Muscle of back (tissue), 13 donors: ENCODE measurements at places on chromosomes 7 and 10. TPM values are rescaled to one million over a fixed set of nuclear protein-coding genes. Genes with fewer than 3 reads are reported as not detected.

Gene CYP2C18
- not detected for polyA plus RNA-seq

Gene PKD2L1
- polyA plus RNA-seq, result not detected

Gene C10orf62
- polyA plus RNA-seq, result not detected

Gene MSMB
- not detected for polyA plus RNA-seq

Gene CACNA2D1
- polyA plus RNA-seq, result 89.2 TPM

Gene NUDCD3
- 82.5 TPM for polyA plus RNA-seq

Gene FGFR2
- polyA plus RNA-seq, result 1.3 TPM

Gene VPS41
- 40.2 TPM for polyA plus RNA-seq

Gene HTR7
- polyA plus RNA-seq, result 0.22 TPM

Gene RBM20
- 8.3 TPM for polyA plus RNA-seq

Gene C10orf90
- polyA plus RNA-seq, result 1.3 TPM

Gene CADPS2
- polyA plus RNA-seq, result 5.8 TPM

Gene LRIT1
- not detected for polyA plus RNA-seq

Gene SAMD9L
- 6.1 TPM for polyA plus RNA-seq

Gene ABCA13
- polyA plus RNA-seq, result 0.07 TPM

Gene AS3MT
- 13.4 TPM for polyA plus RNA-seq

Gene ANKRD30A
- polyA plus RNA-seq, result not detected

Gene CALML3
- 0.22 TPM for polyA plus RNA-seq

Gene UCMA
- not detected for polyA plus RNA-seq

Gene COG5
- 25.9 TPM for polyA plus RNA-seq

Gene SLC39A12
- not detected for polyA plus RNA-seq

Gene FOXI2
- polyA plus RNA-seq, result 0.25 TPM

Gene SPDYE2B
- 2.5 TPM for polyA plus RNA-seq

Gene EIF4EBP2
- polyA plus RNA-seq, result 47.3 TPM

Gene SLC18A2
- 1.3 TPM for polyA plus RNA-seq

Gene RPEL1
- 0.19 TPM for polyA plus RNA-seq

Gene SLC26A3
- polyA plus RNA-seq, result 0.17 TPM

Gene OR2A1
- 0.28 TPM for polyA plus RNA-seq

Gene DNAJB12
- 20.7 TPM for polyA plus RNA-seq
